Right cardiac atrium (tissue), 5 donors: ENCODE measurements at places on chromosomes 1 and 21. TPM values are rescaled to one million over a fixed set of nuclear protein-coding genes. Genes with fewer than 3 reads are reported as not detected.
A peak's percentile ranks its signal among the peaks of the same experiment; 100 is the strongest.

DNA sequence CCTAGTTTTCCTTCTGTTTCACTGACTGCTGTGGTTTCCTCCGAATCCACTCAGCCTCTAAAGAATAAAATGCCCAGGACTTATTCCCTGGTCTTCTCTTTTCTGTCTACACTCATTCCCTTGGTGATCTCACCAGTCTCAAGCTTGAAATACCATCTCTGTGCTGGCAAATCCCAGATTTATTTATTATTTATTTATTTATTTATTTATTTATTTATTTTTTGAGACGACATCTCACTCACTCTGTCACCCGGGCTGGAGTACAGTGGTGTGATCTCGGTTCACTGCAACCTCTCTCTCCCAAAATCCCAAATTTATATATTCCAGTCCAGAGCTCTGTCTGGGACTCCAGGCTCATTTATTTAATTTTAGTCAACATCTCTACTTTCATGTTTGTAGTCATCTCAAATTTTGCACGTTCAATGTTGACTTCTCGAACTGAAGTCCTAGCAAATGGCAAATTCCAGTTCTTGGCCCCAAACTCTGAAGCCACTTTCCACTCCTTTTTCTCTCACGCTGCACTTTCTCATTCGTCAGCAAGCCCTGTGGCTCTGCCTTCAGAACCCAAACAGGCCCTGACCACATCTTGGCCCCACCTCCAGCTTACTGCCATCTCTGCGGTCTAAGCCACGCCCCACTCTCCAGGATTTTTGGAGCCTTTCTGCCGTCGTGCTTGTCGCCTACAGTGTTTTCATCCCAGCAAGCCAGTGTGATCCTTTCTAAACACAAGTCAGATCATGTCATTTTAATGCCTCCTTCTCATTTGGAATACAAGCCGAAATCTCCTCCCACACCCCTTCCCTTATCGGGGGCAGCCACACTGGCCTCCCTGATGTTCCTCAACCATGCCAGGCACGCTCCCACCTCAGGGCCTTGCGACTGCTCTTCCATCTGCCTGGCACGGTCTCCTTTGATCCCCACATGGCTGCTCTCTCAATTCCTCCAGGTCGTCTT, 14.2 kb upstream of the TENT5B start:
- peak; percentile 91 for DNase-seq

DNA sequence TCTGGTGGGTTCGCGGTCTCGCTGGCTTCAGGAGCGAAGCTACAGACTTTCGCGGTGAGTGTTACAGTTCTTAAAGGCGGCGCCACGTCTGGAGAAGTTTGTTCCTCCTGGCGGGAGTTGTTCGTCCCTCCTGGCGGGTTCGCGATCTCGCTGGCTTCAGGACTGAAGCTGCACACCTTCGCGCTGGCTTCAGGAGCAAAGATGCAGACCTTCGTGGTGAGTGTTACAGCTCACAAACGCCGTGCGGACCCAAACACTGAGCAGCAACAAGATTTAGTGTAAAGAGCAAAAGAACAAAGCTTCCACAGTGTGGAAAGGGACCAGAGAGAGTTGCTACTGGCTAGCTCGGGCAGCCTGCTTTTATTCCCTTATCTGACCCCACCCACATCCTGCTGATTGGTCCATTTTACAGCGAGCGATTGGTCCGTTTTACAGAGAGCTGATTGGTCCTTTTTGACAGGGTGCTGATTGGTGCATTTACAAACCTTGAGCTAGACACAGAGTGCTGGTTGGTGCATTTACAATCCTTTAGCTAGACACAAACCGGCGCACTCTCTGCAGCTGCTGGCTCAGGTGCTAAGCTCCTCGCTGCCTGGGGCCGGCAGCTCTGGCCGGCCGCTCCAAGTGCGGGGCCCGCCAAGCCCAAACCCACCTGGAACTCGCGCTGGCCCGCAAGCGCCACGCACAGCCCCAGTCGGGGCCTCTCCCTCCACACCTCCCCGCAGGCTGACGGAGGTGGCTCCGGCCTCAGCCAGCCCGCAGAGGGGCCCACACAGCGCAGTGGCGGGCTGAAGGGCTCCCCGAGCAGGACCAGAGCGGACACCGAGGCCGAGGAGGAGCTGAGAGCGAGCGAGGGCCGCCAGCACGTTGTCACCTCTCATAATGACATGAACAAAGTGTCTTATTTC, 172.8 kb upstream of the KCTD3 start:
- DNase-seq = no peak

MAP1LC3C gene
- not detected for total RNA-seq

DNA sequence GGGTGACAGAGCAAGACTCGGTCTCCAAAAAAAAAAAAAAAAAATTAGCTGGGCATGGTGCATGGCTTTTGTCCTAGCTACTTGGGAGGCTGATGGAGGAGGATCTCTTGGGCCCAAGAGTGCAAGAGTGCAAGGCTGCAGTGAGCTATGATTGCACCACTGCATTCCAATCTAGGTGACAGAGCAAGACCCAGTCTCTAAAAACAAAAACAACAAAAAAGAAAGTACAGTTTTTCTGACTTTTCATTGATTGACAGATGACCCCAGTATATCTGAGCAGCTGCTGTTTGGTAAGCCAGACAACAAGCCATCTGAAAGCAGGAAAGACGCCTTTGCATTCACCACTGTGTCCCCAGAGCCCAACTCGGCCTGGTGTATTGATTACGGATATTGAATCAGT, 10.9 kb upstream of the DPT start:
- no peak for DNase-seq

GRCh38 chr1:174858301-174858700, 141.4 kb upstream of the CACYBP start:
- DNase-seq = no peak

UQCRHL gene
- 3.6 TPM for total RNA-seq

- DNase-seq = peak; percentile 73
These were observed 187.8 kb downstream of the ETS2 start for GRCh38 chr21:38993561-38993960.

GRCh38 chr1:240598216-240599001, 13.5 kb downstream of the GREM2 start:
- DNase-seq = no peak

TARBP1 gene
- total RNA-seq = 11.6 TPM

HSF2BP gene
- total RNA-seq = 0.42 TPM

GRCh38 chr1:10905841-10906655, 106.4 kb upstream of the TARDBP start:
- DNase-seq = no peak

GRCh38 chr1:208089761-208090370, 154.3 kb downstream of the PLXNA2 start:
- peak; percentile 74 for DNase-seq

- DNase-seq = no peak
These were observed 61.2 kb upstream of the VTCN1 start for GRCh38 chr1:117271959-117272358.

GRCh38 chr1:20538227-20538626, 14.1 kb upstream of the FAM43B start:
- no peak for DNase-seq

- DNase-seq = peak; percentile 85
These were observed 19.9 kb upstream of the EVI5 start for GRCh38 chr1:92804721-92805201.

- no peak for DNase-seq
These were observed 19.2 kb upstream of the PRKAA2 start for GRCh38 chr1:56625819-56626440.

DNA sequence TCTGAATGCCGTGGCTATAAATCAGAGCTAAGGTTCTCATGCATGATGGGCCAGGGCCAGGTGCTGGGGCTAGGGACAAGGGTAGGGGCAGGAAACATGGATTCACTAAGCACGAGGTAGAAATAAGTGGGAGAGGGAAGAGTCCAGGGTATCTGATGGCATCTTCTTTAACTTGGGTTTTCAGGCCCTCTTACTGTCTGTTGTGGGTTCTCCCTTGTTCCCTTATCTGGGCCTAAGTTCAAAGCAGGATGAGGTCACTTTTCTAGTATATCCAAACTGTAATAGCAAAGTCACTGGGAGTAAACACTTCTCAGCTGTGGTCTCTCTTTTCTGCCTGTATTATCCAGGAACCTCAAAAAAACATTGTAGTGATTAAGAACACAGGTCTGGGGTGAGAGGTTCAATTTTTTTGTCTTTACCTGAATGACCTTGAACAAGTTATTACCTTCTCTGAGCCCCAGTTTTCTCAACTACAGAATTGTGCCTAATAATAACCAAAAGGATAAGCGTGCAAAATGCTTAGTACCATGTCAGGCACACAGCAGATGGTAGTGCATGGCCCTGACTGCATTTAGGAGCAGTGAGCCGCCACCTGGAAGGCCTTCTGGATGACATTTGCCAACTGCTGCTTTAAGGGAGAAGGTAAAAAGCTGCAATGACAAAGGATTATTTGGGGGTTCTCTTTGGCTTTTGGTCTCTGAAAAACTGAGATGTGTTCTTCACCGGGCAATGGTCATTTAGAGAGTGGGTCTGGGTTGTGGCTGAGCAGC, 53.6 kb upstream of the A3GALT2 start:
- DNase-seq = no peak

- DNase-seq = no peak
These were observed 318.9 kb downstream of the ZNF326 start for GRCh38 chr1:90313778-90314177.

DNA sequence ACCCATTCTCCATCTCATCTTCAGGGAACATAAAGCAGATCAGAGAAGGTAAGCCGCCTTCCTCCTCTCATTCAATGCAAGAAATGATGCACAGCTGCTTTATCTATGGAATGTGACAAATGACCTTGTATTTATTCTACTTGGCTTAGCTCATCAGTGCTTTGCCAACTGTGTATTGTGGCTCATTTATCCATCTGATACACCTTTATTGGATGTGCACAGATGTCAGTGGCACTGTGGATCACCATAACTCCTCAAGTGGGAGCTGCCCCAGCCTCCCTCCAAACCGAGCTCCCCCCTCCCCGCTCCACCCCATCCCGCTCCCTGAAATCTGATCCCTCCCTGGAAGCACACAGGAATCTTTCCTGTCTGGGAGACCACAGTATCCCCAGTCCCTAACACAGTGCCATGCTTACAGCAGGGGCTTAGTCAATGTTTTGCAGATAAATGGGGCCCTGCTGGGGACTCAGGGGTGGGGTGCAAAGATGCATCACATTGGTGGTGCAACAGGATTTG, 156.0 kb upstream of the RAB4A start:
- DNase-seq = peak; percentile 20

CHIT1 gene
- 0.64 TPM for total RNA-seq

TNFRSF1B gene
- 18.5 TPM for total RNA-seq

GJB4 gene
- total RNA-seq = not detected
